Immature natural killer cell (primary cell): ENCODE measurements at places on chromosomes 11 and 22. TPM values are rescaled to one million over a fixed set of nuclear protein-coding genes. Genes with fewer than 3 reads are reported as not detected.
A peak's percentile ranks its signal among the peaks of the same experiment; 100 is the strongest.

GRCh38 chr11:63277345-63277943 lies 34.0 kb upstream of the SLC22A25 start:
- no peak for DNase-seq

GRCh38 chr22:19871845-19872778 lies 17.4 kb upstream of the GNB1L start:
- no peak for DNase-seq

Gene PRDM11
- polyA plus RNA-seq = 0.84 TPM

Gene UBQLNL
- polyA plus RNA-seq = not detected

- DNase-seq = no peak
Measured at GRCh38 chr22:36397131-36398093, 9.6 kb upstream of the MYH9 start.

GRCh38 chr11:37264783-37265182 lies 666.7 kb upstream of the RAG2 start:
- DNase-seq = no peak

Gene IL17REL
- not detected for polyA plus RNA-seq

DNA sequence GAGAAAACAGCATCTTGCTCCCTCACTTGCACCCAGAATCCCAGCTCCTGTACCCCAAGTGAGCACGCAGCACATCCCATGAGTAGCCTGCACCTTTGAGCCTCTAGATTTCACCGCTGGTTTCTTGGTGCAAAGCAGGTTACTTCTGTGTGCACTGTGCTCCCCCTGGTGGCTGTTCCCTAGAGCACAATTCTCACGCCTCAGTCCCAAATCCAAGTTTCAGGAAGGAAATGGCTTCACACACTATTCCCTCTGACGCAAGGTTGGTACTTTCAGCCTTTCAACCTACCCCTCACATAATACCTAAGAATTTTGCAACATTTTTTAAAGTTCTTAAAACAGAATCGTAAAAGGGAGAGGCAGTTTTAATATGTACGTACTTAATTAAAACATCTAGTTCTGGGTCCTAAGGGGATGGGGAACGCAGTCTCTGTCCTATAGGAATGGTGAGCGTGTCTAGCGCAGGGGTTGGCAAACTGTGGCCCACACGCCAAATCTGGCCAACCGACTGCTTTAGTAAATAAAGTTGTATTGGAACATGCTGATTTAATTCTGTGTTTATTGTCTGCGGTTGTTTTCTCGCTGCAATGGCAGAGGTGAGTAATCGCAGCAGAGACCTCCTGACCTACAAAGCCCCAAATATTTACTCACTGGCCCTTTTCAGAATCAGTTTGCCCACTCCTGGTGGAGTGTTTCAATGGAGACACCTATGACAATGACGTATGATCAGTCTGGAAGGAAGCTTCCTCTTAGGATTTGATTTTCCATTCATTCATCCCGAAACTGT lies 27.5 kb downstream of the DHCR7 start:
- DNase-seq = no peak

GRCh38 chr11:3644817-3645235 lies at the start of gene ART1:
Gene ART1 (plus strand): TSS chr11:3645128. CDS start chr11:3659214, 14,086 bp downstream.
- no peak for DNase-seq

Gene TANGO2
- 56.6 TPM for polyA plus RNA-seq

Gene CBX7
- polyA plus RNA-seq = 9.6 TPM

DNA sequence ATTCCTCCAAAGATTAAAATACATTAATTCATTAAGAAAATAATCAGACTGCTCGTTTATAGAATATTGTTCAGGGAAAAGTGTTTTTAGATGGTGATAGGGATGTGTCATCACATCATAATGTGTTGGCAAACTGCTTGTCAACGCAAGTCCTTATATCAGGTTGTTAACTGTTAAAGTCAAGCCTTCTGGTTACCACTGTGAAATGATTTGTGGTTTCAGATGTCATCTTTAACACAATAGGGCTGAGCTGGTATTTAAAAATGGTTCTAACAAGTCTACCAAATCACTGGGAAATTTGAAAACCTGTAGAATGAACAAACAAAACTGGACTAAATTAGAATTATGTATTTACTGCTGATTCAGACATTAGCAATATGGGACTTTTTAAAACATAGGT lies 2.4 kb upstream of the MMP13 start:
- no peak for DNase-seq

DNA sequence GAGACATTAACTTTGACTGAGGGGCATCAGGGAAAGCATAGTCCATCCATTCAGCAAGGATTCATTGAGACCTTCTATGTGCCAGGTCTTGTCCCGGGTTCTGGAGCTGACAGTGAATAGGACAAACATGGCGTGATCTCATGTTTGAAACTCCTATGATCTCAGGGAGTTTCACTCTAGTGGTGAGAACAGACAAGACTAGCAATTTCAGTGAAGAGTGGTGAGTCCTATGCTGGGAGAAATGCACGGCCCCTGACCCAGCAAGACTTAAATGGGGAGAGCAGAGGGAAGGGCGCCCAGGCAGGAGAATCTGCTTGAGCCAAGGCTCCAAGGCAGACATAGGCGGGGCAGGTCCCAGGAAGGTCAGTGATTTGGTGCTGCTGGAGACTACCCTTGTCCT lies 155.7 kb downstream of the CEP164 start:
- DNase-seq = no peak

- no peak for DNase-seq
Measured at GRCh38 chr11:114079511-114080065, 20.1 kb downstream of the ZBTB16 start.

Gene EMID1
- 0.91 TPM for polyA plus RNA-seq

DNA sequence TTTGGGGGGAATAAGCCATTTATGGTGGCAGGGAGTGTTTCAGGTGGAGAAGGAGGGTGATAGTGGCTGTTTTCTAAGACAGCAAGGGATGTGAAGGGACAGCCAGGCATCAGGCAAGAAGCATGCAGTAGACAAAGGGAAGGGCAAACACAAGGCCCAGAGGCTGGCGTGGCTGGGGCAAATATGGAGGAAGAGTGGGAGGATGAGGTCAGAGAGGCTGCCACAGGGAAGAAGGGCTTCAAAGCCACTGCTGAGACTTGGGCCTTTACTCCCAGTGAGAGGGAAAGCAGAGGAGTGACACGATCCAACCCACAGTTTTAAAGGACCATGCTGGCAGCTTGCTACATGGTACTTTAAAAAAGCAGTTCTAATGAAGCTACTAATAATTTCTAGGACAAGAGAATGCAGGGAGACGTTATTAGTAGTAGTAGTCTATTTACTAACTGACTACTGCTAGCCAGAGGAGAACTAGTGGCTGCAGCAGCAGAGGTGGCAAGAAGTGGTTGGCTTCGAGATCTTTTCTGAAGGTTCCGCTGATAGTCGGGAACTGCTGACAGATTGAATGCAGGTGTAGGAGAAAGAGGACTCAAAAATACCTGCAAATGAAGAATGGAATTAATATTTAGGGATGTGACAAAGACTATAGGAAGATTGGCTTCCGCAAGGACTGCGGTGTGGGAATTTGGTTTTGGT lies 13.7 kb downstream of the KMT5B start:
- DNase-seq = no peak

DNA sequence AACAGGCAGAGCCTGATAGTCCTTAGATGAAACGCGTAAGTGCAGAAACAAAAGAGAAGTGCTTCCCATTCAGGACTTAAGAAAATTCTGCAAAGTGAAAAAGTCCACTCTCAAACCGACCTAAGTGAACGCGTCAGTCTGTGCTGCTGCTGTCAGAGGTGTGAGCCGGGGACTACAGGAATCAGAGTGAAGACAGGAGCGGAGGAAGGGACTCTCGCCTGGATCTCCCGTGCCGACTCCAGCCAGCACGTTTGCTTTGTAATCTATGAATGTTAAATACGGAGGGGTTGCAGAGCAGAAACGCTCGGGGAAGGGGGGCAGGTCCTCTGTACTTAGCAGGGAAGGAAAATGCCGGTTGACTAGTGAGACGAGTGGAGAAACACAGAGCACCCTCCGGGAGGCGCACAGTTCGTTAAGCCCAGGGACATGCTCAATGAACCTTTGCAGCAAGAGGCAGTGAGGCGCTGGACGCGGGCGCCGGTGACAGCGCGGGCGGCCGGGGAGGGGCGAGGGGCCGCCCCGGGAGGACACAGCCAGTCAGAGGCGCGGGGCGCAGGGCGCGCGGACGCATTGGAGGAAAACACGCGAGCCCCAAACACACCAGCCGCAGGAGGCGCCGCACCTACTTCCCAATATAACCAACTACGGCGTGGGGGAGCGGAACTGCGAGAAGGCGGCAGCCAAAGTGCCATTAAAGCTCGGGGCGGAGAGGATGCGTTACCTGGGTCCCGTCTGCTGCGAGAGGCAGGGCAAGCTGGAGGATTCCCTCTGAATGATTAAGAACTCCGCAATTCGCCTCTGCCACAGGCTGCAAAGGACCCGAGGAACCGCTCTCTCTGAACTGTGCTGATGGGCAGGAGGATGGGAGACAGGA lies at the start of gene CNTN5:
Gene CNTN5 (plus strand): TSS at position 598 of the 874 bp plus-strand sequence.
- no peak for DNase-seq

DNA sequence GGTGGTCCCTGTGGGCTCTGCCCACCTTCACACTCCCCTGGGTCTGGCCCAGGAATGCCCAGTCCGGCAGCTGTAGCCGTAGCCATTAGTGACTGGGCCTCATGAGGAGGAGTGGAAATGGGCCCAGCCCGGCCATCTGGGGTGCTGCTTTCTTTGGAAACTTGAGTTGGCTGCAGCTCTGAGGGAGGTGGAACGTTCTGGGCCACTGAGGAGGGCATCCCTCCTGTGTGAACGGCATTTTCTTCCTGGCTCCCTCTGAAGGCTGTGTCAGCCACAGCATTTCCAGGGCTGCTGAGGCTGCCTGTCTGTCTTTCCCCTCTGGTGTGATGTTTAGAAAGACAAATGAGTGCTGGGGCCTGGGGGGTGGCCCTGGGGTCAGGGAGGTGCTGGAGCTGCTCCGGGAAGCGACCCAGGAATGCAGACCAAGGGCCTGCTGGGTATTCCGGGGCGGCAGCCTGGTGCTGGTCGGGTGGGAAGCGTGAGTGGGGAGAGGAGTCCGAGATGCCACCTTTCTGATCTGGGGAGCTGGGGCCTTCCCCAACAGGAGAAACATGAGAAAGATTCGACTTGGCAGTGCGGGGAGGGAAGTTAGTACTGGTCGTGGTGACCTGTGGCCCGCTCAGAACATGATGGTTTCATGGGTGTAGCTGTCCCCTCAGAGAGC lies 27.1 kb downstream of the PTDSS2 start:
- no peak for DNase-seq

Gene BLID
- polyA plus RNA-seq = not detected

DNA sequence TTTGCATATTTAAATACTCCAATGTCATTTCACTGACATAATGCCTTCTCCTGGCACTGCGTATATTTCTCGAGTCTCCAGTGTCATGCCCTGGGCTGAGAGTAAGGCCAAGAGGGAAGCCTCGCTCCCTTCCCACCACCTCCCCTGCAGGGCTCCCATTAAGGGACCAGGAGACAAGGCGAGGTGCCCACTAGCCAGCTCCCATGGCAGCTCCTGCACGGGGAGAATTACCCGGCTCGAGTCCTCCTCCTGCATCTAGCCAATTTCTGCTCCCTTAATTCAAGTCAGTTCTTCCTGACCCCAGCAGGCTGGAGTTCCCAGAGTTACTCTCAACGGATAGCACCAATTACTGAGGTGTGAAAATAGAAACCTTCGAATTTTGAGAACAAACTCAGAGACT lies 31.9 kb downstream of the OPCML start:
- DNase-seq = no peak

DNA sequence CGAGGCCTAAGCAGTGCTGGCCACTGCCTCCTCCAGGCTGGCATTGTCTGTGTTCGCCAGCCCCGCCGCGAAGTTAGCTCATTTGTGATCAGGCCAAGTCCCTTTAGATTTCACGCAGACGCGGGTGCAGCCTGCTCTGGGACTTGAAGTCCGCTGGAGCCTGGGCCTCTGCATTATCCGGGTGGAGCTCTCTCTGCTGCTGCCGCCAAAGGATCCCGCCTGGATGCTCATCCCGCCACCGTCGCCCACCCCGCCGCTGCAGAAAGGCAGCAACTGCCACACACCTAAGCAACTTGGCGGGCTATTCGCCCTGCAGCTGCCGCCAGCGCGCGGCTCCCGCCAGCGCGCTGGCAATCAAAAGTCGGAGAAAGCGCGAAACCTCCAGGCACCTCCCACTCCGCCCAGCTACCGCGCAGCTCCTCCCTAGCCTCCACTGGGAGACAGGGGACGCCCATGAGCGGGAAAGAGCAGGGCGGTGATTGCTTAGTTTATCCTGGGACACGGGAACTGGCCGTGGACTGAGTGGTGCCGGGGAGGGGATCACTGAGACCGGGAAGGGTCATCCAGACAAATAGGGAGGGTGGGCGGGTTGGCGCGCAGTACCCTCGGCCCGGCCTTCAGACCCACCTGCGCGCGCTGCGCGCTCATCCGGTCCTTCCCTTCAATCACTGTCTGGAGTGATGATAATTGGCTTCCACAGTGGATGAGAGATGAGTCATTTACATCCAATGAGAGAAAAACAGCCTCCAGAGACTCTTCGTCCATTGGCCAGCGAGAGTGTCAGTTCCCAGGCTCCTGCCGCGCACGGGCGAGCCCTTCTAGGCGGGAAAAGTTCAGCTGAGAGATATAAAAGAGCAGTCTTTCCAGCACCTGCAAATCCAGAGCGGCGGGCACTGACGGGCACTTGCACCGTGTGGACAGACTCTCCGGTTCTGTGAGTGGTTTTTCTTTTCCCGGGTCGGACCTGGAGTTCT lies at the start of gene FAM111B:
Gene FAM111B (plus strand): TSS at position 875 of the 974 bp plus-strand sequence. CDS start 2,389 bp downstream, outside the sequence.
- peak; percentile 56 for DNase-seq

GRCh38 chr11:93591247-93591898 lies 48.2 kb upstream of the SMCO4 start:
- no peak for DNase-seq

DNA sequence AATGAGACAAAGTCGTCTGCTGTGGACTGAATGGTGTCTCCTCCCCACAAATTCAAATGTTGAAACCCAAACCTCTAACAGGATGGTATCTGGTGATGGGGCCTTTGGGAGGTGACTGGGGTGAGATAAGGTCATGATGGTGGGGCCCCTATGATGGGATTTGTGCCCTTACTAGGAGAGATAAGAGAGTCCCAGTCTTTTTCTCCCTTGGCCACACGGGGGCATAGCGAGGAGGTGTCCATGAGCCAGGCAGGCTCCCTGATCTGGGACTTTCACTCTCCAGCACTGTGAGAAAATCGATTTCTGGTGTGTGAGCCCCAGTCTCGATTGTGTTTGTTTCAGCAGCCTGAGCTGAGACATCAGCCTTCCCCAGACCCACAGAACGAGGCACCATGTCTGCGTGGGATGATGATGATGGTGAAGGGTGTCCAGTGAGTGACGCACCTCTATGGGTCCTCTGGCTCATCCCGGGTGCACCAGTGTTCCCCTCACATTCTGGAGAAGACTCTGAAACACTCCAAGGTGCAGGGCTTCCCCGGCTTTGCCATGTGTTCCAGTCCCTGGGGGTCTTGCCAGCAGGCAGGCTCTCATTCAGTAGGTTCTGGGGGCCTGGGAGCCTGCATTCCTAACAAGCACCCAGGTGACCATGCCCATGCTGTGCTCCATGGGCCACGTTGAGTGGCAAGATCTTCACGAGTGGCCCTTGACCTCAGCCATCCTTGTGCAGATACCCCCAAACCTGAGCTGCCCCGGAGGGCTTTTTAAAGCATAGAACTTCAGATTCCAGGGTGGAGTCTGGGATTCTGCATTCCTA lies 363.0 kb downstream of the CTTN start:
- no peak for DNase-seq

Gene IFITM10
- polyA plus RNA-seq = 0.09 TPM

Gene GCAT
- polyA plus RNA-seq = 0.71 TPM
